ENCODE measurements at places on chromosomes 4 and X.

DNA sequence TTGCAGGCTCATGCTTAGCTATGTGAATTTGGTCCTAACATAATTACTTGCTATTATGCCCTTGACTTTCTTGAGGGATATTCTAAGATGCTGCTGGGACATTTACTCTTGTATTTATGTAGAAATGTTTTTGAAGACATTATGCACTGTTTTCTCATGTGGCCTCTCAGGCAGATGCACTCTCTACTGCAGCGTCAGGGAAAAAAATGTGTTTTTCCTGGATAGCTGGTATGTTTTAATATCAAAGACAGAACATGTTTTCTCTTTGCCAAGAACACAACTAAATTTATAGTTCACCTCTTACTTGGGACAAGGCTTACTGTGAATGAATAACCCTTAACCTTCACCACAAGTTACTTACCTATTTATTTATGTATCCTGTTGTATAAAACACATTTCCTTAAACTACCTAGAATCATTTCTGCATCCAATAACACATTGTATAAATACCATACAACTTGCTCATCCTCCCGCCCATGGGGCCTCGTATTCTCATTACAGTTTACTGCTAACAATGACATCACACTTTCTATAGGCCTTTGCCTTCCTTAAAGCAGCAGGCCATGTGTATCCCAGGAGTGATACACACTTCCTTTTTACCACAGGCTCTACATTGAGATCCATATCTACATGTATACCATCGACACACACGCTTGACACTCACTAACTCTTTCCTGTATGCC is 178.7 kb downstream of the SLIT2 start:
- DNase-seq: no peak

- DNase-seq: no peak
These were observed 42.2 kb upstream of the NKRF start for GRCh38 chrX:119648421-119648775.

GRCh38 chr4:89306486-89307177 is 968 bp downstream of the GPRIN3 start:
- DNase-seq: no peak

- no peak for DNase-seq
These were observed 490.9 kb upstream of the INTU start for GRCh38 chr4:127141856-127142255.

DNA sequence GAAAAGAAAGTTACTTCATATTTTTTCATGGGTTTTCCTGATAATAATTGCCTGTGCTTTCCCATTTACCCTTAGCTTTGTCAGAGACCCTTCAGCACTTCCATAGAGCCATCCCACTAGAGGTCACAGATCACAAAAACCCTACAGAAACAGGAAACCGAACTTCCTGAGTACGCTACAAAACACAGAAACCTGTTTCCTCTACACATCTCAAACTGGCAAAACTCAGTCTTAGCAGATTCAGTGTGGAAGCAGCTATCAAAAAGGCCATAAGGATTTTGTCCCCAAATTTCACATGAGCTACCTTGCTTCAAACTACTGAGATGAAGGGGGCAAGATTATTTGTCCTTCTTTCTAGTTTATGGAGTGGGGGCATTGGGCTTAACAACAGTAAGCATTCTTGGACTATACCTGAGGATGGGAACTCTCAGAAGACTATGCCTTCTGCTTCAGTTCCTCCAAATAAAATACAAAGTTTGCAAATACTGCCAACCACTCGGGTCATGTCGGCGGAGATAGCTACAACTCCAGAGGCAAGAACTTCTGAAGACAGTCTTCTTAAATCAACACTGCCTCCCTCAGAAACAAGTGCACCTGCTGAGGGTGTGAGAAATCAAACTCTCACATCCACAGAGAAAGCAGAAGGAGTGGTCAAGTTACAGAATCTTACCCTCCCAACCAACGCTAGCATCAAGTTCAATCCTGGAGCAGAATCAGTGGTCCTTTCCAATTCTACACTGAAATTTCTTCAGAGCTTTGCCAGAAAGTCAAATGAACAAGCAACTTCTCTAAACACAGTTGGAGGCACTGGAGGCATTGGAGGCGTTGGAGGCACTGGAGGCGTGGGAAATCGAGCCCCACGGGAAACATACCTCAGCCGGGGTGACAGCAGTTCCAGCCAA is at the start of gene MMRN1:
Gene MMRN1, plus strand, starts transcription at position 206 of the 902 bp plus-strand sequence. Its CDS starts 118 bp downstream, at position 324.
- no peak for DNase-seq

Data from vagina (tissue), 2 donors.